Caco-2 (cell line): ENCODE measurements at places on chromosomes 12 and 14. TPM values are rescaled to one million over a fixed set of nuclear protein-coding genes. Genes with fewer than 3 reads are reported as not detected.
A peak's percentile ranks its signal among the peaks of the same experiment; 100 is the strongest.

The EGLN3 gene
- total RNA-seq, result 9.5 and 12.0 TPM in 2 replicates

DNA sequence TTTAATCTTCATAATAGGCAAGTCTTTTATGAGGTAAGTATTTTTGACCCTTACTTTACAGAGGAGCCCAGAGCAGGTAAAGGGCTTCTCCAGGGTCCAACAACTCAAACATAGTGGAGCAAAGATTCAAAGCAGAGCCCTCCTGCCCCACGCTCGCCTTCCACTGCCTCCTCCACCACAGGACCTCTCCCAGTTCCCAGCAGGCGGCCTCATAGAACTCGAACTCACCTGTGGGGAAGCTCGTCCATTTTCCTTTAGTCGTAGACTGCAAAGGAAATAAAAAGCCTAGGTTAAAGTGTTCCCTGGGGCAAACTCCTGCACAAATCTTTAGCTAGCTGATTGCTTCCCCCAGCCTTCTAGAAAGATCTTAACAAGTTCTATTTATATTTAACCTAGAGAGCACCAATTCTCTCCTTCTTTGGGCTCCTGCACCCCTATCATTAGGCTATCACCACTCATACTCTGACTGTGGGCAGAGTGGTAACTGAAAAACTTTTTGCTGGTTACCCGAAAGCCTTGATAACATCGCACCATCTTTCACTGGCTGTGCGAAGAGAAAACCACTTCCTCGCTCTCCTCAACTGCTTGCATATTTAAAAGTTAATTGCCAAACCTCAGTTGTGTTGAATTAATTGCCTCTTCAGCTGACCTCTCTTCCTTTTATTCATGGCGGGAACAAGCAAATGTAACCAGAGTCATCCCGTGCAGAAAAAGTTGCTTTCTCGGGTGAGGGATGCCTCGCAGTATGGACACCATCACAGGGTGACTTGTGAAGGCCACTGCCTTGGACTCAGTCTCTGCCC, 299.6 kb downstream of the DPF3 start:
- no peaks in the 10 kb centered on the region for H3K36me3 ChIP-seq
- H3K4me1 ChIP-seq, result no peaks in the 10 kb centered on the region

GRCh38 chr12:41981013-41981412, 163.7 kb downstream of the GXYLT1 start:
- no peaks in the 10 kb centered on the region; the same call in 1 of the 2 replicates for H3K4me1 ChIP-seq
- H3K4me3 ChIP-seq, result no peak overlapping the region
- no peaks in the 10 kb centered on the region for H3K27me3 ChIP-seq
- H3K36me3 ChIP-seq, result no peaks in the 10 kb centered on the region
- no peak for DNase-seq
- no peak overlapping the region for H3K27ac ChIP-seq

- H3K4me1 ChIP-seq, result peaks cover 20% of the 10 kb centered on the region
- DNase-seq, result peak; percentile 87
- H3K36me3 ChIP-seq, result no peaks in the 10 kb centered on the region
- H3K27ac ChIP-seq, result peak overlapping the region; percentile 79
Observed at GRCh38 chr14:88270776-88271175, 52.3 kb downstream of the KCNK10 start.

DNA sequence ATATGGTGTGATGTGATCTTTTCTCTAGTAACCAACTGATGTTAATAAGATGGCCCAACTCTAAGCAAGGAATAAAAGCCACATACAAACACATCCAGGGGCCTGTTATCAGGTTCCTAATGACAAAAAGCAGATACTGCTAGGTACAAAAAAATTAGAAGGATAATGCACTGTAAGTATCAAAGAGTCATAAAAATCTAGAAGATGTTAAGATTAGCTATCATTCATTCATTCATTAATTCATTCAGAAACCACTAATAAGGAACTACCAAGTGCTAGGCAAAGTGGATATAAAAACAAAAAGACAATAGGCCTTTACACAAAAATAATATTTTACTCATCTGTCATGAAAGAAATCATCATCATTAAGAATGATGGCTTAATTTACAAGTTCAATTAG, 21.6 kb downstream of the ATF7 start:
- no peaks in the 10 kb centered on the region for H3K27me3 ChIP-seq
- no peak overlapping the region for H3K4me3 ChIP-seq
- no peak for DNase-seq
- no peak overlapping the region for H3K27ac ChIP-seq

- H3K4me3 ChIP-seq, result no peak overlapping the region
- H3K36me3 ChIP-seq, result peaks cover 12% of the 10 kb centered on the region
- H3K27ac ChIP-seq, result no peak overlapping the region
- no peak for DNase-seq
Observed at GRCh38 chr12:50725011-50725942, 38.6 kb upstream of the ATF1 start.

The GYS2 gene
- 0.66 and 1.3 TPM in 2 replicates for total RNA-seq

The LRTM2 gene
- total RNA-seq, result 0.51 TPM in 1 of 2 replicates, not detected in the other

- no peak for DNase-seq
- no peak overlapping the region for H3K4me3 ChIP-seq
- H3K36me3 ChIP-seq, result no peaks in the 10 kb centered on the region
- no peaks in the 10 kb centered on the region for H3K27me3 ChIP-seq
Observed at GRCh38 chr12:108505129-108505528, 9.9 kb upstream of the FICD start.

DNA sequence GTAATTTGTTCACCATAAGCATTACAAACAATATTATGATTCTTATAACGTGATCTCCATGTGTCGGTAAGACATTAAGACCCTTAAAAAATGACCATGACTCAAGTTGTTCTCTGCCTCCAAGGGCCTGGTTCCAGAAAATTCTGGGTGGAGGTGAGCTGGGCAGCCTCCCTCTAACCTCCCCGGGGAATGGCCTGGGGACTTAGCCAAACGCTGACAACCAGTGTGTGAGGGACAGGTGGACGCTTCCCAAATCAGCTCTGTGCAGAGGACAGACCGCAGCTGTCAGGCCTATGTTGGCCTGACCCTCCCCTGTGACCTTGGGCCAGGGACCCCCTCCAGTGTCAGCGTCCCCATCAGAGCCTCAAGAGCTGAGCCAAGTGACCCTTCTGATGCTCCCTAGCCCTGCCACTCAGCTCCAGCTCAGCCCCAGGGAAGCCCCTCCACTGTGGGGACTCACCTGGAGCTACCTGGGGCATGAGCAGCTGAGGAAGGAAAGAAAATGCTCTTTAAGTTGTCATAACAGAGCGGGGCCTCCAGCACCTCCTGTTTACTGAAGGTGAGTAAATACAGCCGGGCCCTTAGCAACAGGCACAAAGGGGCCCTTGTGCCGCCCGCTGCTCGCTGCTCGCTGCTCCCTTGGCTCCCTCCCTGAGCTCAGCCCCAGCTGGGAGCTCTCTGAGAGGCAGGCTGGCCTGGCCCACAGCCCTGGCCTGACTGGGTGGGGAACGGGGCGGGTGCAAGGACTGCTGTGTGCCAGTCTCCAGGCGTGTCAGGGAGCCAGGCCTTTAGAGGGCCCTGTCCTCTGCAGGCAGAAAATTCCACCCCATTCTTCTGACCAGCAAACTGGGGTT, 116.6 kb downstream of the CALM1 start:
- DNase-seq, result peak; percentile 89
- no peaks in the 10 kb centered on the region for H3K27me3 ChIP-seq
- peak overlapping the region; percentile 99 for H3K27ac ChIP-seq
- H3K36me3 ChIP-seq, result no peaks in the 10 kb centered on the region
- H3K4me1 ChIP-seq, result peaks cover 99% of the 10 kb centered on the region

The TEX52 gene
- total RNA-seq, result 0.34 TPM in 1 of 2 replicates, not detected in the other

The COX8C gene
- not detected in 2 replicates for total RNA-seq

- no peak overlapping the region for H3K4me3 ChIP-seq
- H3K4me1 ChIP-seq, result no peaks in the 10 kb centered on the region
- H3K27me3 ChIP-seq, result no peaks in the 10 kb centered on the region
- DNase-seq, result no peak
- H3K36me3 ChIP-seq, result no peaks in the 10 kb centered on the region
Observed at GRCh38 chr12:43914923-43915468, 79.1 kb downstream of the TMEM117 start.

The CCDC197 gene
- not detected in 2 replicates for total RNA-seq

DNA sequence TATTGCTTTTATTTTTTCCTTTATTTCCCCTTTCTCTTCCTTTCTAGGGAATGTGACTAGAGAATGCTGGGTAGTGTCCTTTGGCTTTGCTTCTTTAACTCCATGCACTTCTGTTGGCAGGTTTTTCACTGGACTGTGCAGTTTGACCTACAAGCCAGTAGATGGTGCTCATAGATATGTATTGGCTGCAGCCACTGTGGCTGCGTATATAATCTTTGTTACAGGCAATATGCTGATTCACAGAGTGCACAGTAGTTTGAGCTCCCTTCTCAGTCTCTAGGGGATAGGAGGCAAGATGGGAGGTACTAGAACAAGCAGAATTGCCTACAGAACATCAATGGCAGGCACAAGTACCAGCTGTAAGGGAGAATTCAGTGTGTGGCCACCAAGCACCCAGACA, 503.5 kb downstream of the LRFN5 start:
- peak; percentile 10 for DNase-seq
- H3K27me3 ChIP-seq, result no peaks in the 10 kb centered on the region
- H3K27ac ChIP-seq, result no peak overlapping the region
- no peaks in the 10 kb centered on the region for H3K4me1 ChIP-seq
- H3K4me3 ChIP-seq, result no peak overlapping the region
- H3K36me3 ChIP-seq, result no peaks in the 10 kb centered on the region

GRCh38 chr14:75521415-75522199, 662 bp upstream of the BATF start:
- peaks cover 48% of the 10 kb centered on the region for H3K4me1 ChIP-seq
- no peak overlapping the region for H3K4me3 ChIP-seq
- no peaks in the 10 kb centered on the region for H3K36me3 ChIP-seq
- peak overlapping the region; percentile 81 for H3K27ac ChIP-seq
- no peaks in the 10 kb centered on the region for H3K27me3 ChIP-seq

- peaks cover 33% of the 10 kb centered on the region for H3K4me1 ChIP-seq
- no peak overlapping the region for H3K4me3 ChIP-seq
- no peak for DNase-seq
Observed at GRCh38 chr14:70317091-70317968, 42.2 kb downstream of the COX16 start.

The SLC5A8 gene
- total RNA-seq, result not detected in 2 replicates

DNA sequence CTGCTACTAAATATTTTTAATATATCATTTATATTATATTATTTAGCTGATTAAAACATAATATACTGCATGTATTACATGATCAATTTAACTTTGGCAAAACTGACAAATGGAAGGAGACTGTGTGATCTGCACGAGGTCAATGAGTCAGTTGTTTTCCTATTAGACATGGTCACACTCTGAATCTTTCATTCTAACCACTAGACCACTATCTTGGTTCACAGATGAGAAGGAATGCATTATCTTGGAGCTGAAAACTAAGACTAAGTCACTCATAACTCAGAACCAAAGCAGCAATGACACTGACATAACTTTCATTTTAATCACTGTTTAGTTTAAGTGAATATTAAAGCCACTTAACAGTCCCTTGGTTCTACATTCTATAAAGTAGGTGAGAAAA, 37.4 kb downstream of the GNPTAB start:
- H3K27ac ChIP-seq, result no peak overlapping the region
- H3K27me3 ChIP-seq, result no peaks in the 10 kb centered on the region
- no peak overlapping the region for H3K4me3 ChIP-seq
- no peaks in the 10 kb centered on the region; the same call in 1 of the 2 replicates for H3K36me3 ChIP-seq
- H3K4me1 ChIP-seq, result peaks cover 12% of the 10 kb centered on the region; the same call in 1 of the 2 replicates

GRCh38 chr14:61488417-61489401, 167.3 kb downstream of the PRKCH start:
- peaks cover 44% of the 10 kb centered on the region for H3K4me1 ChIP-seq
- H3K36me3 ChIP-seq, result no peaks in the 10 kb centered on the region
- no peak for DNase-seq
- no peak overlapping the region for H3K4me3 ChIP-seq
- H3K27me3 ChIP-seq, result no peaks in the 10 kb centered on the region

DNA sequence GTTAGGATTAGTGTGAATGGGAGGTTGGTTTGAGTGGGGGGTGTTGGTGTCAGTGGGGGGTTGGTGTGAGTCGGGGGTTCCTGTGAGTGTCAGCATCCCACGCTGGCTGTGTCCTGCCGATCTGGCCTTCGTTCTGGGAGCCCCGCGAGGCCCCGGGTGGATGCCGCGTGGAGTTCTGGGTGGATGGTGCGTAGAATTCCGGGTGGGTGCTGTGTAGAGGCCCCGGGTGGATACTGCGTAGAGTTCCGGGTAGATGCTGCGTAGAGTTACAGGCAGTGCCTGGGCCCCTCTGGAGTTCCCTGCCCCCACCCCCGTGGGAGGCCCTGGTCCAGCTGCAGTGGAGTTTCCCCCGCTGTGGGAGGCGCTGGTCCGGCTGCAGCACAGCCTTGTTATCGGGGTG, 8.7 kb downstream of the NOC4L start:
- H3K27me3 ChIP-seq, result no peaks in the 10 kb centered on the region
- H3K4me1 ChIP-seq, result no peaks in the 10 kb centered on the region
- H3K4me3 ChIP-seq, result no peak overlapping the region
- DNase-seq, result no peak

DNA sequence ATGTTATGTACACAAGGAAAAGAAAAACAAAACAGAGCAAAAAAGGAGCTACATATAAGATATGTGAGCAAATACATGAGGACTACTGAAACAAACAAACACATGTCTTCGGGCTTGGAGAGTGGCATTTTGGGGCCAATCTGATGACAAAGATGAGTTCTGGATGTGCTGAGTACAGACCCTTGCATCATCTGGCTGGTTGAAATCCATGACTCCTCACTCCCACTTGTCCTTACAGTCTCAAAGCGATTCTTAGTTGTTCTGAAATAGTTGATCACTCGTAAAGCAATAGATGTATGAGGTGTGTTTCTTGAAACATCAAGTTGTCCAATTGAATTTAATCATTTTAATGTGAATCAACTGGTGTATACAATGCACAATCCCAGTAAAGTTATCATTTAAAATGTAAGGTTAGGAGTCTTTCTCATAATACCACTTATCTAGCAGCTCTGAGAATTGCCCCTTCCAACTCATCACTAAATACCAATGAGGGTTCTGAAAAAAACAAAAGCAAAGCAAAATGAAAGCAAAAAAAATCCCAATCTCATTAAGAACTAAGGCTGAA, 136.9 kb downstream of the ITPR2 start:
- no peak overlapping the region for H3K27ac ChIP-seq
- H3K4me3 ChIP-seq, result no peak overlapping the region
- H3K36me3 ChIP-seq, result peaks cover 2% of the 10 kb centered on the region; the same call in 1 of the 2 replicates
- DNase-seq, result no peak
- no peaks in the 10 kb centered on the region for H3K27me3 ChIP-seq

- no peaks in the 10 kb centered on the region for H3K4me1 ChIP-seq
- no peak overlapping the region for H3K4me3 ChIP-seq
- H3K36me3 ChIP-seq, result no peaks in the 10 kb centered on the region
Observed at GRCh38 chr14:97106166-97106565, 309.0 kb downstream of the VRK1 start.

GRCh38 chr12:12398026-12398859, 41.4 kb downstream of the BORCS5 start:
- H3K27me3 ChIP-seq, result no peaks in the 10 kb centered on the region
- no peaks in the 10 kb centered on the region for H3K36me3 ChIP-seq
- peaks cover 61% of the 10 kb centered on the region for H3K4me1 ChIP-seq
- peak overlapping the region; percentile 69 for H3K27ac ChIP-seq
- DNase-seq, result peak; percentile 80

DNA sequence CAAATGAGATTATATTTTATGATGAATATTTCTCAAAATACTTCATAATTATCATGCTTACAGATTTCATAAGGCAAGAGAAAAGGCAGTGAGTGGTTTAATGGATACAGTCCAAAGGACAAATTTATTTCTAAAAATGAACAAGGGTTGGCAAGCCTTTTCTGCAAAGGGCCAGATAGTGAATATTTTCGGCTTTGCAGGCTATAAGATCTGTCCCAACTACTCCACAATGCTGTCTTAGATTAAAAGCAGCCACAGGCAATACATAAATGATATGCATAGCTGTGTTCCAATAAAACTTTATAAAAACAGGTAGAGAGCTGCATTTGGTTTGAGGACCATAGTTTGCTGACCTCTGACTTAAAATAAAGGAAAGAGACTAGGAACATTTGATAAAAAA, 42.9 kb upstream of the STK38L start:
- no peaks in the 10 kb centered on the region for H3K36me3 ChIP-seq
- no peak overlapping the region for H3K27ac ChIP-seq
- DNase-seq, result no peak
